ENCODE measurements at places on chromosomes 16 and 17.

- DNase-seq = no peak
Observed at GRCh38 chr17:39161962-39162361, 4.0 kb downstream of the ARL5C start.

DNA sequence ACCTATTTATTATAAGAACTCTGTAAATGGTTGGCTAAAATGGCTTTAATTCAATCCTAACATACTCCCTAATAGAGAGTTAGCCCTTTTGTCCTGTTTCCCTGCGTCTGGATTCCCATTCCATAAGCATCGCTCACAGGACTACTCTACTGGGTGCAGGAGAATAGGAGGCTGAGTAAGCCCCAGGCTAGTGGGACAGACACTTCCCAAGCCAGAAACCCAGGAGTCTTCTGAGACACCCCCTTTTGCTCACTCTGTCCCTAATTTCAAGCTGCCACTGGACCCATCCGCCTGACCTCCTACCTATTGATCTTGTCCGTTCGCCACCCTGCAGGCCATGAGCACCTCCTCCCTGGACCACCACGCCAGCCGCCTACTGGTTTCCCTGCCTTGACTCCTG lies 16.7 kb upstream of the TOB1 start:
- DNase-seq = no peak

DNA sequence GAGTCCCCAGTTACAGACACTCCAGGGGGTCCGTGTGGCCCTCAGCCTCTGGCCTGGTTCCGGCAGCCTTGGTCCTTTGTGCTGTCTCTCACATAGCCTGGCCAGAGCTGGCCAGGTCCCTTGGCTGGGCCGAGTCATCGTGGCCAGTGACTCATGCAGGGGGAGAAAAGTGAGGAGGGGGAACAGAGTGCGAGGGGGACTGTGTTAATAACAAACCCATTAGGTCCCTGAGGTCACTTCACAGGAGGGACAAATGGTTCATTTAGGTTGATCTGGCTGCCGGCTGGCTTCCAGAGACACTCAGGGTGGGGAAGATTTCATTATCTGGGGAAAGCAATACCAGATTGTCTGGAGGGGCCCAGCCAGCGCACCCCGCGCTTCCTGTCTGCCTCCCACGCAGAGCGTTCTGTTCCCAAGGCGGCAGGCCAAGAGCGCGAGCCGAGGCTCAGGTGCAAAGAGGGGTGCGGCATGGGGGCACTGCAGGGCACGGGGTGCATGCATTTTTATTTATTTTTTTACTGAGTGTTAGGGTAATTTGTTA lies 223.1 kb downstream of the SEC14L1 start:
- no peak for DNase-seq

GRCh38 chr17:8896087-8896486 lies 28.6 kb upstream of the PIK3R6 start:
- DNase-seq = no peak

DNA sequence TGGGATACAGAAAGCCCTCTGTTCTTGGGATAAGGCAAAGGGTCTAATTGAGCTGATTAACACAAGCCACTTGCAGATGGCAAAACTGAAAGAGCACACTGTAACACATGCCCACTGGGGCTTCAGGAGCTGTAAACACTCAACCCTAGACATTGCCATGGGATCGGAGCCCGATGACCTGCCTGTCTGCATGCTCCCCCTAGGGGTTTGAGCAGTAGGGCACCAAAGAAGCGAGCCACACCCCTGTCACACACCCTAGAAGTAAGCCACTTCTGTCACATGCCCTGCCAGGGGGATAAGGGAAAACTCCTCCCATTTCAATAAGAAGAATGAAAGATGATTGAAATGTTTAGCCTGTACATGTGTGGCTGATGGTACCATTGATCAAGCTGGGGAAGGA lies 81.3 kb upstream of the IRX6 start:
- DNase-seq = no peak

GRCh38 chr17:80000981-80001775 lies 34.5 kb downstream of the TBC1D16 start:
- no peak for DNase-seq
